ENCODE measurements at places on chromosomes 4 and X. TPM values are rescaled to one million over a fixed set of nuclear protein-coding genes. Genes with fewer than 3 reads are reported as not detected.

- no peak for DNase-seq
These were observed 22.2 kb downstream of the VSIG4 start for GRCh38 chrX:66017659-66018170.

DNA sequence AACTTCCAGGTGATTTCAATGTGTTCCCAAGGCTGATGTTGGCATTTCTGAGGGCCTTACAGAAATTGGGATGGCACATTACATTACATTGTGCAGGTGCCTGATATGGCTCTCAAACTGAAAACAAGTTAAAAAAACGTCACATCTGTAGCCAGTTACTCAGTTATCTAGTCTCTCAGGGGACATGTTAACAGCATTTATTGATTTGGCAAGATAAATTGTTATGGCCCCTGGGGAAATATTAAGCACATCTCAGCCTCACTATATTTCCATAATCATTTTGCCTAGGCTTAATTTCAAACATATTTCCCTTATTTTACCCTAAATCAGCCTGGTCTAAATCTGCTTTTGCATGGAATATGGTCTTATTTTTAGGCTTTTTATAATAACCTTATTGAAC is 290.0 kb downstream of the IL15 start:
- no peak for DNase-seq

DNA sequence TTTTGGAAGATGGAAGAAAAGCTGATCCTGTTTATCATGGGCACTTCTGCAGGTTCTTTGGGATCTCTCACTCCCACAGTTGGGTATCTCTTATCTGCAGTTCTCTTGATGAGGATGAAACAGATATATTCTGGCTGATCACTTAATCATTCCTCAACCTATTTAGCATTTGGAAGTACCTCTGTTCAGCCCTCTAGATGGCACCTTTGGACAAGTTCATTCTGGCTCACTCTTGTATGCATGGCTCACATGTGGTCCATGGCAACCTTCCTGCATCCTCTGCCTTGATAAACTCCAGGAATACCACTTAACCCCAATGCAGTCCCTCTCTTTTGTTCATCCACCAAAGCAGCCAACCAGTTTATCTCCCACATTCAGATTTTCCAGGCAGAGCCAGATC is 74.2 kb downstream of the SMARCA5 start:
- DNase-seq = no peak

- DNase-seq = no peak
These were observed 111.3 kb upstream of the ATP8A1 start for GRCh38 chr4:42768125-42768748.

DNA sequence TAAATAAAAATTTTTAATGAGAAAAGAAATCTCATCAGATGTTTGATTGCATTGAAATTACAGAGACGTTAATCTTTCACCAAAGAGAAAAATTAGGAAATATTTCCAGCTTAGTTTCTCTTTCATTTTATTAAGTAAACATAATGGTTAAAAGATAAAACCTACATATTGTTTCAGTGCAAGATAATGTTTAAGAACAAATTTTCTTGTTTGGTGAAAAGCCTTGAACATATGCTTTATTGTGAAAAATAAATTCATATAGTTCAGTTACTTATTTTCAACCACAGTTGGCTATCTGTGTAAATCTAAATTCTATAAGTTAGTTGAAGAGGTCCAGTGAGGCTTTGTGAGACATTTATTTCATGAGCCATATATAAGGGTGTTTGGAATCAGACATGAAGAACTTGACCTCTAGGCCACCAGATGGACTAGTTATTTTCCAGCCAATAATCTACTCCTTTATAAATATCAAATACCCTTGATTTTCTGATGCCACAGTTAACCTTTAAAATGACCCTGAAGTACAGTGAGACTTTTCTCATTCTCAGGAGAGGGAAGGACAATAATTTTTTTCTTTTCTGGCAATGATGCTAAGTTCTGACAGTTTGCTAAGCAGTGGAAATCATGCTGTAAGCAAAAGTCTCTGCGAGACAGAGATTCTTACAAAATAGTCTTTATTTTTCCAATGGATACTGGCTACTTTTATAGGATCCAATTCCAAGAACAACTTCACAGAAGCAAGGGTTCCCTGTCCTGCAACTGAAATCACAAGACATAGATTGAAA is 2.5 kb downstream of the ARSJ start:
- no peak for DNase-seq

DNA sequence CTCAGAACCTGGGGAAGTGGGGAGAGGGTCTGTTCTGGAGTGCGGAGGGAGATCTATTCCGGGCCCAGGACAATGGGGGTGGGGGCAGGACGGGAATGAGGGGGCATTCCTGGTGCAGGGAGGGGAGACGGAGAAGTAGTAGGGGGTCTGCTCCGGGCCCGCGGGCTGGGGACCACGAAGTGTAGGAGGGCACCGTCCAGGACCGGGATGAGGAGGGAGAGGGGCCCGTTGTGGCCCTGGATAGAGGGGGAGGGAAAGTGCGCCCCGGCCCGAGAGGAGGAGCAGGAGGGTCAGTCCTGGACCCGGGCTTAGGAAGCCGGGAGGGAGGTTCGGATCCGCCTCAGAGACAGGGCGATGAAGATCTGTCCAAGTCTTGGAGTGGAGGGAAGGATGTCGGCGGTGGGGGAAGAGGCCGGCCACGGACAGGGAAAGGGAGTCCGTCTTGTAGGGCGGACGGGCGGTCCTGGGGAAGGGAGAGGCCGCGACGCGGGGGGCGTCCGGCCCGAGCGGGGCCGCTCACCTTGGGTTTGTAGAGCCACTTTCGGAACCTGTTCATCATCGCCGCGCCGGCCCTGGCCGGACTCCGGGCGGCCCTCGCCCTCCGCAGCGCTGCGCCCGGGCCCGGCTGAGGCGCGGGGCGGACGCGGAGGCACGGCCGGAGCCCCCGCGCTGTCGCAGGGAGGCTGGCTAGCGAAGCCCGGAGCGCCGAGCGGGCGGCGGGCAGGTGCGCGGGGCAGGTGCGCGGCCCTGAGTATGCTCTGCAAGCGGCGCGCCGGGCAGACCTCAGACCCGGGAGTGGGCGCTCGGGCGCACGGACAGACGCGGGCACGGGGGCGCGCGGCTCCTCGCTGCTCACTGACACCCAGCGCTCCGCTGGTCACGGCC is at the start of gene ZFYVE28:
ZFYVE28 (minus strand) TSS at position 881 of the 885 bp plus-strand sequence; CDS start at position 559, 322 bp downstream.
- no peak for DNase-seq

- no peak for DNase-seq
These were observed 15.4 kb downstream of the TSPAN5 start for GRCh38 chr4:98642991-98643426.

GRCh38 chr4:159384017-159384416 is 281.1 kb downstream of the RAPGEF2 start:
- no peak for DNase-seq

DNA sequence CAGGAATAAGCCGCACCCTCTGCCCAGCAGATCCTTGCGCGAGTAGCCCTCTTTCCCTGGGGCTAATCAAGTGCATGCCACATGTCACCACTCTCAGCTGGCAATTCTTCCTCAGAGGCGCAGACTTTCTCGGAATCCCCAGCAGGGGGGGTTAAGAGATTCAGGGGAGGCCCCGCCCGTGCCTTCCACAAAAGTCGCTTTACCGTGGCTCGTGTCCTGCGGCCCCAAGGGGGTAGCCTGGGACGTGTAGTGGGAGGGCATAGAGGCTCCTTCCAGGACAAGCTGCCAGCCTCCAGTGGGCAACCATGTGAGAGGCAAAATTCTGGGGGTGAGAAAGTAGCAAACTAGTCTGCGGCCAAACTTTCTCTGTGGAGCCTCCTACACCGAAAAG is 652 bp downstream of the SRPX start:
- no peak for DNase-seq

GRCh38 chrX:109679820-109680219 is 53.2 kb downstream of the ACSL4 start:
- DNase-seq = no peak

DNA sequence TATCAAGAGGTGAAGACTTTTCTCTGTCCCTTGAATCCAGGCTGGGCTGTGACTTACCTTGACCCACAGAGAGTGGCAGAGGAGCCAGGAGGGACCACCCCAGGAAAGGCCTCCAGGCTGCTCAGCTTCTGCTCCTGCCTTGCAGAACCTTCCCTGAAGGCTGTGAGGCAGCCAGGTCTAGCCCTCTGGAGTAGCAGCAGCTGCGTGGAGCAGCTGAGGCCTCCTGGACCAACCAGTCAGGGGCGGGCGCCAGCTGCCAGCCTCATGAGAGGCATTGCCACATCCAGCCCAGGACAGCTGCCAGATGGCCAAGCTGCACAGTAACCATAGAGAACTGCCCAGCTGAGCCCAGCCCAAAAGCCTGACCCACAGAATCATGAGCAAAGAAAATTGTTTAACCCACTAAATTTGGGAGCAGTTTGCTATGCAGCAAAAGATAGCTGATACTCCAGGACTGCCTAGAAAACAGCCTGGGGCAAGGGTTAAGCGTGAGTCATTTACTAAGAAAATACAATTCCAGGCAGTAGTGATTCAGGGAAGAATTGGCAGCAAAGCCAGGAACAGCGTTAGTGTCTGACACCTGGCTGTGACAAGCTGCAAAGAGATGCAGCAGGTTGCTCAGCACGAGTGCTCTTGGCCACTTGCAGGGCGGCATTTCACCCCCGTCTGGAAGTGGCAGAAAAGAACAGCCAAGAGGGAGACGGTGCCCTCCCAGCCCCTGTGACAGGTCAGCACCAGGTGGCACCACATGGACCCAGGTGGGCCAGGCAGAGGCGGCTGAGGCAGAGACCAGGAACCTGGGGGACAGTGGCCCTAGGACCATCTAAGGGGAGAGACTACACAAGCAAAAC is 14.7 kb upstream of the PDE6B start:
- DNase-seq = peak; percentile 32

DNA sequence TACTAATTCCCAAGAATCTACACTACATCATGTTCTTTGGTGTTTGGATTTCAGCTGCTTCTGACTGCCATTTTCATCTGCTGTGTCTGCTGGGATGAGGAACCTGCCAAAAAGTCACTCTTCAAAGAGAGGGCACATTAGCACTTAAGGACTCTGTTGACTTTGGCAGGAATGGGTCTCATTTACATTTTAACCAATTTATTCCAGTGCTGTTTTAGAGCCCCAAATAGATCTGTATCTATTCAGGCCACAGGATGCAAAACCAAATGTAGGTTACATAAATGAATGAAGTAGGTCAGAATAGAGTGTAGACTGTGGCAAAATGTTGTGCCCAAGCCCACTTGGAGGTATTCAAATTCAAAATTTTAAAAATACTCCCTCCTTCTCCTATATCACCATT is 14.4 kb downstream of the TXK start:
- no peak for DNase-seq

DNA sequence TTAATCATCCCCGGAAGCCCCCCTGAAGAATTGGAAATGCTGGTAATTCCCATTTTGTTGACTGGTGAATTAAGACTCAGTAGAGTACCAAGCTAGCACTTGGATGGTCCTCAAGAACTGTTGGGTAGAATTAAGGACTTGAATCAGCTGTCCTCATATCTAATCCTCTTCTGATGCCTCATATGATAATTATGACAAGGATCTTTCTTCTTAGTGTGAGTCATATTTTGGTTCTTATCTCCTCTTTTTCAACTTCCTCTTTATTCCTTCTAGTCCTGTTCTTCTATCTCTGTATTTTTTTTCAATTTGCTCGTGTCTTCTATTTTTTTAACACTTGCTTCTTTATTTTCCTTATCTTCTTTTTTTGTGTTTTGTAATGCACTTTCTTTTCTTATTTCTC is 206.3 kb upstream of the ANXA3 start:
- DNase-seq = no peak

- DNase-seq = no peak
These were observed 512.2 kb downstream of the PDHA2 start for GRCh38 chr4:96352051-96352517.

GRCh38 chr4:57219431-57219830 is 109.2 kb upstream of the IGFBP7 start:
- no peak for DNase-seq

- DNase-seq = no peak
These were observed 252.6 kb downstream of the ANK2 start for GRCh38 chr4:113302051-113302450.

GRCh38 chr4:948101-948935 is 16.1 kb downstream of the TMEM175 start:
- no peak for DNase-seq

- DNase-seq = no peak
These were observed 36.6 kb downstream of the ANAPC10 start for GRCh38 chr4:145061318-145061920.

DNA sequence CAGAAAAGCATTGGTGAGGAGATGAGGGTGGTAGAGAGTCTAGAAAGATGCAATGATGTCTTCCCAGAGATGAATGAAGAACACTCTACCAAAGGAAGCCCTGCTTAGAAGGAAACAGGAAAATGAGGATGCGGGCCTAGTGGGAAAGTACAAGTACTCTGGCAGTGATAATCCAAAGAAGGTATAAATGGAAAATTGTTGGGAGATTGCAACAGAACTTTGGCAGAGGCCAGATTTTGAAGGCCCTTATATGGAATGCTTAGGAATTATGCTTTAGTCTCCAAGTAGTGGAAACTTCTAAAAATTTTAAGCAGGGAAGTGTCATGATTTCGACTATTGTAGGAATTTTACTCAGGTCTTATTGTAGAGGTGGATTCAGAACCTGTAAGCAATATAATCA is 11.0 kb downstream of the ARSJ start:
- DNase-seq = no peak

- no peak for DNase-seq
These were observed 333 bp downstream of the BOD1L1 start for GRCh38 chr4:13627178-13627605.

DNA sequence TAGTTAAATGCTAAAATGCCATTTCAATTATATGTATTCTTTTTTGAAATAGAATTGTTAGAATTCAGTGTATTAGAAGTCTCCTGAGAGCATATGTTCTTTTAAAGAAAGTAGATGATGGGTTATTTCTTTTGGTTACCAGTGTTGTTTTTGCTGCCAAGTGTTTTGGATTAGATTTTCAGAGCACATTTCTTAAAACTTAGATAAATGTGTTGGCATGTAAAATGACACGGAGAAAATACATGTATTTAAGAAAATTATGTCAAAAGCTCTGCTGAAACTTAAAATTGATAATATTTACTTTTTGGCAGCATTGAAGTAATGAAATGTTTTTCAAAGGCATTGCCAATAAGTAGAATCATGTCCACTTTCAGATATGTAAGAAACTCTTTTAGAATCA is 379.7 kb downstream of the ADGRL3 start:
- DNase-seq = no peak

DNA sequence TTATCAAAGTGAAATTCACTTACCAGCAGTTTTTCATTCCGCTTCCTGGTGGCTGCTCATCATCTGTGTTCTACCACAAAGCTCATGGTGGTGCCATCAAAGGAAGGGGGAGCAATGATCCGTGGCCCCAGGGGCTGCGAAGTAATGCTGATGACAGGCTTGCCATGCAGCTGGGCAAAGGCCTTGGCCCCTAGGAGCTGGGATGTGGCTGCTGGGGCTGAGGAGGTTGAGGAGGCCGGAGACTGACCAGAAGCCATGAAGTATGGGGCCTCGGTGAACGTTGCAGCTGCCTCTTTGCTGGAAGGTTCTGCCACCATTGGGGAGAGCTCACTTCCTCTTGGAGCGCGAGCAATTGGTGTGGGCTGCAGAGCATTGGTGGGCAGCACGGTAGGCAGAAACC is 8.4 kb downstream of the C4orf54 start:
- DNase-seq = no peak

GRCh38 chr4:142696334-142697122 is 149.6 kb downstream of the INPP4B start:
- DNase-seq = no peak

GRCh38 chrX:133836561-133836960 is 148.8 kb downstream of the GPC3 start:
- DNase-seq = no peak

- no peak for DNase-seq
These were observed 1159.7 kb upstream of the PCDH7 start for GRCh38 chr4:29560452-29560851.

The GAGE1 gene
- not detected for total RNA-seq

The ASB12 gene
- not detected for total RNA-seq

The JCHAIN gene
- total RNA-seq = not detected

The CXCR3 gene
- total RNA-seq = not detected
